ENCODE measurements at places on chromosomes 11 and 22. TPM values are rescaled to one million over a fixed set of nuclear protein-coding genes. Genes with fewer than 3 reads are reported as not detected.

MTMR3 gene
- 26.4 TPM for polyA plus RNA-seq

CABP4 gene
- polyA plus RNA-seq: 0.29 TPM

ZC3H12C gene
- polyA plus RNA-seq: 4.8 TPM

ZBTB16 gene
- polyA plus RNA-seq: 3.5 TPM

PGA5 gene
- polyA plus RNA-seq: 2.1 TPM

OR5D14 gene
- polyA plus RNA-seq: not detected

DNA sequence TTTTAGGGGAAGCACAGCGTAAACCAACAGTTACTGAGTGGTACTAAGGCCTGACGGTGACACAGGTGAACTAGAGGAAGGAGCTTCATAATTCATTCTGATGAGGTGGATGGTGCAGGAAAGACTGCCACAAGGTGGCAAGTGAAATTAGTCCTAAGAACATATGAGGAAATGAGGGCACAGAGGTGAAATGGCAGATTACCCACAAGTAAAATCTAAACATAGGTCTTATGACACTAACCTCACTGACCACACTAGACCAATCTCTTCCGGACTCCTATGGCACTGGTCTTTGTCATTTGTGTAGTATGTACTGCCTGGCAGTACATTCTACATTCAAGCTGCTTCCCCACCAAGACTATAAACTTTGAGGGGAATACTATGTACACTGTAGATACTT is 20.2 kb downstream of the GAB2 start:
- no peak for DNase-seq

DNA sequence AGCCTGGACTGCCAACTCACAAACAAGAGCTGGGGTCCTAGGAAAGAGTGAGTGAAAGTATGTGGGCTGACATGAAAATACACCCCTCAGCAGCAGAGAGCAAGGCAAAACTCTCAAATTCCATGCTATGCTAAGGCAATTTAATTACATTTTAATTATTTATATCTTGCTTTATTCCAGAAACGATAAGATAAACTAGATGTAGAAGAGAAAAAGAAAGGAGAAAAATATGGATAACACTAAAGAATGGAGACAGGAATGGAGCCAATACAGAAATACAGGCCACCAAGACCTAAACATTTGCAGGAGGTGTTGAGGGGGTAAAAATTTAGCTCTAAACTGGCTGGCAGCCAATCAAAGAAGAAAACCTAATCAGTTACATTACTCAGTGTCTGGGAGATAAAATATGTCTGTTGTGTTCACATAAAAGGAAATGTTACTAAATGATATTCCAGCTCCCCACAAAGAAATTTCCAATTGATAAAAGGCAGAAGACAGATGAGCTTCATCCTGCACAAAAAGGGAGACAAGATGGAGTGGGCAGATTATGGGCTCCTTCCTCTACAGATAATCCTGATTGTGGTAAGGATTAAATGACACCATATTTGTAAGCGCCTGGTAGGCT is 223.5 kb upstream of the BLID start:
- DNase-seq: no peak

GRCh38 chr22:41369424-41369745 is 12.4 kb upstream of the TEF start:
- DNase-seq: no peak

DNA sequence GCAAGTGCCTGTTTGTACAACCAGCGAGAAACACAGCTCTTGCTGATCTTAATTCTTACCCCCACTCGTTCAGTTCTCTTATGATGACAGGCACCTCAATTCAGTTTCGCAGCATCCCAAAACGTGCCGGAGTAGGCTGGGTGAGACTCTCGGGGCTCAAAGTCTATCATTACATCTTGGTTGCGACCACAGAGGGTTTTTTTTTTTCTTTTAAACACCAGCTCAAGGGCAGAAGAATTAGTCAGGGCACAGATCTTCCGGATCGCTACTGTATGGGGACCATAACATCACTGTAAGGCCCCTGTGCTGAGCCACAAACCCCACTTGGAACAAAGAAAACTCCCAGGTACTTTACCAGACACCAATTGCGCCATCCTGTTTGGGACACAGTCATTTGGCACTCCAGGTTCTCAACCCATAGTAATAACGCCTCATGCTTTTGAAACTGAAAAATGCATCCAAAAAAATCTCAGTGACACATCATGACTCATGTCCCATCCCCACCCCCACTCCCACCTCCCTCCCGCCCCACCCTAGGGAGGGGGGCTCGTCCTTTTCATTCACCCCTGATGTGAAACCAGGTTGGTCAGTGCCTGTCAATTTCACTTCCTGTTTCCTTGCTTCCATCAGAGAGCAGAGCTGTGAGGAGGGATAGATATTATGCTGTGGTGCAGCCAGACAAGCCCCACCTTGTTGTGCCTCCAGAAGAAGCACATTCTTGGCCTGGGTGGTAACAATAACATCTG is 41.0 kb upstream of the CD5 start:
- no peak for DNase-seq

DNA sequence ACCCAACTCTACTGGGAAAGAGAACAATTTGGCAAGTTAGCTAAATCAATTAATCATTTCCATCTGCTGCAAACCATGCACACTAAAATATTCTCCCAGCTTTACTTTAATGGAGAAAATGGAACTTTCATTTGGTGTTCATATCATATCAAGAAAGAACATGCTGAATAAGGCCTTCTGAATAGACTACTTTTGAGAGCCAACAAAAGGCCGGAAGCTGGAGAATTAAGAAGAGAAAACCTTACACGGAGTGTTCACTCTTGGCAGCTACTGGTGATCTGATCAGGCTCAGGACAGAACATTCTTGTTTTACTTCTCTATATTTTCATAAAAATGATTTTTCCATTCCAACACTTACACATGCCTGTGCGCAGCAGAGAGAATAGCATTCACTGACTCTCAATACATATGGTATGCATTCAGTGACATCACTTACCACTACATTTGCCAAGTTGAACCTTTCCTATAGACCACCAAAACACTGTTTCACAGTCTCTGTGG is 165.3 kb downstream of the TTC28 start:
- peak; percentile 97 for DNase-seq

- no peak for DNase-seq
Measured at GRCh38 chr11:60780065-60780464, 5.1 kb upstream of the MS4A10 start.

- no peak for DNase-seq
Measured at GRCh38 chr11:32658639-32659406, 75.2 kb downstream of the EIF3M start.

Data from muscle of leg (tissue), 16 donors.